ENCODE measurements at places on chromosomes 3 and 15. TPM values are rescaled to one million over a fixed set of nuclear protein-coding genes. Genes with fewer than 3 reads are reported as not detected.

B3GALNT1 gene
- 0.33 TPM for total RNA-seq

P3H2 gene
- 3.9 TPM for total RNA-seq

PRRT3 gene
- 0.50 TPM for total RNA-seq

CACNA2D3 gene
- total RNA-seq, result 0.10 TPM

GRCh38 chr3:172034786-172035685, 4.3 kb upstream of the FNDC3B start:
- no peak for DNase-seq

- DNase-seq, result no peak
Measured at GRCh38 chr3:158642005-158642404, 2.3 kb upstream of the GFM1 start.

- DNase-seq, result no peak
Measured at GRCh38 chr3:107264888-107265287, 112.4 kb upstream of the CCDC54 start.

All from left lobe of liver (tissue), 2 donors.